ENCODE measurements at places on chromosomes 11 and 22.

DNA sequence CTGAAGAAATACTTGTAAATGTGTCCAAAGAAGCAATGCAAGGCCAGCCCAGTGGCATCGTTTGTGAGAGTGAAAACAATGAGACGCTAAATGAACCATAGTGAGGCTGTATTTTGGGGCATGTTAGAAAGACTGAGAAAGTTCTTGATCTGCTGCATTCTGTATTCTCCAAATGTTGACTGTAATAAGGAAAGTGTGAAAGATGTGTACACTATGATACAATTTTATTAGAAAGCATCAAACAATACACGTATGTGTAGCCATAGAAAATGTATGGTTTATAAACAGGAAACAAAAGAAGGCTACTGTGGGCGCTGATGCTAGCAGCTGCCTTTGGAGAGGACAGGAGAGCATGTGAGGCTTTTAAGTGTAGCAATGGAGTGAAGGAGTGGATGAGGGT lies 233.5 kb upstream of the E2F8 start:
- no peak for DNase-seq

DNA sequence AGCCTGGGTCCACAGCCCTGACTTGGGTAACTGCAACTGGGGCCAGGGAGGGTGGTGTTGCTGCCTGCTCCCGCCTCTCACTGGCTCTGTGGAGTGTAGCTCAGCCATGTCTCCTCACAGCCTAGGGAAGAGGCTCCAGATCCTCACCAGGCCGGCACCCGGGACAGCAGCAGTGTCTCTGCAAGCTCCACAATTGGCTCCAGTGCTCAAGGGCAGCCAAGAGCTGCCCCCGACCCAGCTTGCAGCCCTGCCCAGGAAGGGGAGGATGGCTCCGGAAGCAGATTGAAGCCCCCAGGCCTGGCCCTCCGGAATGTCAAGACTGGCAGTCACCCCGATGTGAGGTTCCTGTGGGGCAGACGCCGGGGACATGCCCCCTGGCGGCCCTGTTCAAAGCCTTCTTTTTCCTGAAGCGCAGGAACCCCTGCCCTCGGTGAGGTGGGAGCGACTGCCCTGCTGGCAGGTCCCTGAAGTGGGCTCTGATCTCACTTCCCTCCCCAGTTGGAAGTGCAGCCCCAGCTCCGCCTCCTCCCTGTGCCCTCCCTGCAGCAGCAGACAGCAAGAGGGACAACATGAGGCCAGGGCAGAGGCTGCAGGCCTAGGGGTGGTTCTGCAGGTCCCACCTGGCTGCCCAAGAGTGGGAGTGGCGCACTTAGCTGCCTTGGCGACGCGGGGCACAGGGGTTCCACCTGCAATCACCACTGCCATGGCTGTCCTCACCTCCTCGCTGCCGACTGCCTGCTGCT lies 816.2 kb upstream of the LUZP2 start:
- no peak for DNase-seq

DNA sequence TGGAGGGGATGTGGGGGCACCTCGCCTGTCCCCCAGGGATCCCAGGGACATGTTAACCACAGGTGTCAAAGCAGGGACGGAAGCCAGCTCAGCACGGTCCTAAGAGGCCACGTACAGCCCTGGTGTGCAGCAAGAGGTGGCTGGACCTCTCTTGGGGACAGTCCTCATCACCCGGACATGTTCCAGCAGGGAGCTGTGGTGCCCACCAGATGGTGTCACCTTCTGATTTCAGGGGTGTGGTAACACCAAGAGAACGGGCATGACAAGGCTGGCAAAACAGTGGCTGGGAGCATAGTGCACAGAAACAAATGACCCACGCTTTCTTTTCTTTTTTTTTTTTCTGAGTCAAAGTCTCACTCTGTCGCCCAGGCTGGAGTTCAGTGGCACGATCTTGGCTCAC lies 25.6 kb upstream of the COMT start:
- DNase-seq = no peak

GRCh38 chr22:35400501-35400790 lies 506 bp downstream of the MCM5 start:
- DNase-seq = no peak

GRCh38 chr11:17528906-17529843 lies 15.0 kb downstream of the USH1C start:
- DNase-seq = no peak

DNA sequence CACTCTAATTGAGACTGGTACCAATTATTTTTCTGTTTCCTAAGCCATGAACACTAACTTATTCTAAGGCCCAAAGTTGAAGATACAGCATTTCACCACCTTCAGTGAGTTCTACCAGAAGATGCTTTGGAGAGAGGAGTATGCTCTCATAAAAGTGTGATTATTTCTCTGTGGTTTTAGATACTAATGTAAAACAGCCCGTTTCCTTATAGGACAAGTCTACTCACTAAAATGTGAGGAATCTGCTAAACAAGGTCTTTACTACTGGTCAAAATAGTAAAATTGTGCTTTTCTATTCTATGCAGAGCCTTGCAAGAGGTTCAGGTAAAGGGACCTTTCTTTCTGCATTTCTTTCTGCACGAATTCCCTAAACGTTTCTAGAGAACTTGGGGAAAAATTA lies 2.4 kb downstream of the LGR4 start:
- DNase-seq = no peak

- DNase-seq = no peak
Measured at GRCh38 chr11:11335043-11335442, 18.0 kb downstream of the CSNK2A3 start.

GRCh38 chr11:2251138-2251537 lies 19.2 kb downstream of the ASCL2 start:
- no peak for DNase-seq

- no peak for DNase-seq
Measured at GRCh38 chr11:88340366-88340935, 2.9 kb upstream of the CTSC start.

DNA sequence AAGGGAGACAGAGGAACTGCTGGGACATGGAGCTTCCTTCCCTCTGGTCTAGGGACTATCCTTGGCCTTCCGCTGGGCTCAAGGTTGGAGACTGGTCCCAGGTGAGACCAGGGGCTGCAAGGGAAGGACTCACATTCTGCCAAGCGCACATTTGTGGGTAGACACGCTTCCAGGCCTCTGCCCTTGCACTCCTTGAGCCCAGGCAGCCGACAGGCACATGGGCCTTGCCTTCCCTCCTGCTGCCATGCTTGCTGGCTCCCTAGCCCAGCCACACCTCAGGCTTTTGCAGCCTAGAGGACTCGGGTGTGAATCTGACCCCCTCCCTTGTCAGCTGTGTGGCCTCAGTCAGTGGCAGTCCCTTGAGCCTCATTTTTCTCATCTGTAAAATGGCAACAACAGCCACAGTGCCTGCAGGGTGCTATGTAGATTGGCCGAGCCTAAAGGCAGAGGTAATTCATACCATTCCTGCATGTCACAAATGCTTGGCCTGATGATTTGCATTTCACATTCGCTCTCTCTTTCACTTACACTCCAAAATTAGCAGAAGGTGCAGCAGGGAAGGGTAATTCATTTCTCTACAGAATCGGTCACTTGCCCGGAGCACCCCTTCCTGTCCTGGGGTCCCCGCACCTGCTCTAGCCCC lies 57.6 kb upstream of the NECTIN1 start:
- no peak for DNase-seq

DNA sequence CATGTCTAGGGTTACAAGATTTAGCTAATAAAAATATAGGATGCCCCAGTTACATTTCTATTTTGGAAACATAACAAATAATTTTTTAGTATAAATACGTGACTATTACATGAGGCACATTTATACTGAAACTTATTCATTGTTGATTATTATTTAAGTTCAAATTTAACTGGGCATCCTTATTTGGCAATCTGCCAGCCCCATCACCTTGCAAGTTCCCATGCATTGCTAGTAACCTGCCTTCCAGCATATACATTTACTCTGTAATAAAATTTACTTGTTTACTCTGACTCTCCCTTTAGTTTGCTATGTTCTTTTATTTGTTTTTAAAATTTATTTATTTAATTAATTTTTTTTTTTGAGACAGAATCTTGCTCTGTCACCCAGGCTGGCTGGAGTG lies 654.9 kb upstream of the CCDC90B start:
- DNase-seq = no peak

GRCh38 chr11:128569291-128569690 lies 18.1 kb downstream of the ETS1 start:
- no peak for DNase-seq

DNA sequence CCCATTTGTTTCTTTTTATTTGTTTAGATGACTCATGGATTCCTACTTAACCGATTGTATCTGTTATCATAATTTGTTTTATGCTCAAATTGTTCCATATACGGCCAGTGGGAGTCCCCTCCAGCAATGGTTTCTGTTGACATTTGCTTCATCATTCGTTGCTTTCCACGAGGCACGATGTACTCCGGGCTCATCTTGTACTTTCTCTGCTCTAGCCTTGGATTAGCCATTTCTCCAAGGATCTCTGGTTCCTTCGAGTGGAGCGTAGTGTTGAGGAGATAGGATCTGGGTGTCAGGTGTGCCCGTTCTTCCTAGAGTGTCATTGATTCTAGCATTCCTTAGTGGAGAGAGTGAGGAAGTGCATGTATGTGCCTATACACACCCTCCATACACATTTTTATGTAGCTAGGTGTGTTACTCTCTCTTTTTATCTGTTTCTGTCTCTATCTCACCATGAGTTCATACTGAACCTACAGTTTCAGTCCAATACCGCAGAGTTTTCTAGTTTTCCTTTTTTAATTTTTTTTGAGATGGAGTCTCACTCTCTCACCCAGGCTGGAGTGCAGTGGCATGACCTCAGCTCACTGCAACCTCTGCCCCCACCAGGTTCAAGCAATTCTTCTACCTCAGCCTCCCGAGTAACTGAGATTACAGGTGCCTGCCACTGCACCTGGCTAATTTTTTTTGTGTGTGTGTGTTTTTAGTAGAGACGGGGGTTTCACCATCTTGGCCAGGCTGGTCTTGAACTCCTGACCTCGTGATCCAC lies 31.4 kb downstream of the TECTA start:
- DNase-seq = no peak

DNA sequence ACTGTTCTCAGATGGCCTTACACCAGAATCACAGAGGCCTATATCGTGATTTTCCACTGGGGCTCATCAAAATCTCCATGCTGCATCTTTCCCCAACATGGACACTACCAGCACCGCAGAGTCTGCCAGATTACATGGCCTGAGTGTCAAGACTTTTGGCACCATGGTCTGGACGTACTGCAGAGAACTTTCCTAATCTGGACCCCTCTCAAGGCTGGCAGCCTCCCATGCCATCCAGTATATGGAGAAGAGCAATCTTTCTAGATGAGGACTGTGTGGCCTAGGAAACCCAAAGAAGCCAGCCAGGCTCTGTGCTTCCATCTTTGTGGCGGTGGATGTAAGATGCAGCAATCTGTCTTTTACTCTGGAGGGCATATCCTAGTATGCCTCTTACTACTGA lies 139.2 kb downstream of the ADAMTS15 start:
- DNase-seq = no peak

DNA sequence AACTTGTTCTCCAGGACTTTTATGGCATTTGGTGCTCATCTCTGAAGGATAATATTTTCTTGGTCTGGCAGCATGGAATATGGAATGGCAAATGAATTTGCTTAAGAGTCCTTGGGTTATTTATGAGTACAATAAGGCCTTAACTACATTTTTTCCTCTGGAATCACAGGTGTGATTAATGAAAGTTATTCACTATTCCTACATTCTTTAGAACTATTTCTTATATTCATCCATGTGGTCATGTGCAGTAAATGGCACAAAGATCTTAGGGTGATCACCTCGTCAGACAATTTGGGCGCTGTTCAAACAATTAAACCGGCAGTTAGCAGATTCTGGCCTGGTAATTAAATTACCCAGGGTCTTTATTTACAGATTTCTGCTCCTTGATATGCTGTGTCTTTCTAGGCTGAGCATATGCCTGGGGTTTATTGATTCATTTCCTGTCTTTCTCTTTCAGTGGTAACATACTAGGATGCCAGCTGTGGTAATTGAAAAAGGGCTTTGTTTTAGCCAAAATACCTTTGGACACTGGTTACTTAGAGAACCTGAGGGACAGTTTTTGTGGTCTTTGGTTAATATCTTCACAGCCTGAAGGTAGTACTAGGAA lies 31.6 kb downstream of the SIK2 start:
- no peak for DNase-seq

All from activated naive CD4-positive, alpha-beta T cell treated with anti-CD3 and anti-CD28 coated beads, Interleukin-2, amount 50 U/mL, for 16 hours (primary cell).